ENCODE measurements at places on chromosomes 7 and 10.
A peak's percentile ranks its signal among the peaks of the same experiment; 100 is the strongest.

DNA sequence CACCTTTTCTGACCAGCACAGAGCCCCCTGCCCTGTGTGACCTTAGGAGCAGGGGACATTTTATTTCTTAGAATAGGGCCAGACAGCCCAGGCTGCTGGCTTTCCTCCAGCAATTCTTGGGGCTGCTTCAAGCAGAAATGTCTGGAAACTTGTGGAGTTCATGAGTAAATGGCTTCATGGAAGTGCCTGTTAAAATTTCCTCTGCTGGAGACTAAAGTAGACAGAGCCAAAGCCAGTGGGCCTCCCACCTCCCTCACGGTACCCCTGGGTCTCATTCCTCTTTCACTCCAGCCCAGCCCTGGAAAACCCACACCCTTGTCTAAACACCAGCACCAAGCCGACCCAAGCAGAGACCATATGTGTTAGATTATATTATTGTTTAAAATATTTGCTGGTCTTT lies 505.5 kb upstream of the ZMIZ1 start:
- DNase-seq = no peak

GRCh38 chr7:22195397-22196172 lies 161.4 kb downstream of the RAPGEF5 start:
- no peak for DNase-seq

- no peak for DNase-seq
These were observed 295.2 kb upstream of the CELF2 start for GRCh38 chr10:10722422-10722821.

DNA sequence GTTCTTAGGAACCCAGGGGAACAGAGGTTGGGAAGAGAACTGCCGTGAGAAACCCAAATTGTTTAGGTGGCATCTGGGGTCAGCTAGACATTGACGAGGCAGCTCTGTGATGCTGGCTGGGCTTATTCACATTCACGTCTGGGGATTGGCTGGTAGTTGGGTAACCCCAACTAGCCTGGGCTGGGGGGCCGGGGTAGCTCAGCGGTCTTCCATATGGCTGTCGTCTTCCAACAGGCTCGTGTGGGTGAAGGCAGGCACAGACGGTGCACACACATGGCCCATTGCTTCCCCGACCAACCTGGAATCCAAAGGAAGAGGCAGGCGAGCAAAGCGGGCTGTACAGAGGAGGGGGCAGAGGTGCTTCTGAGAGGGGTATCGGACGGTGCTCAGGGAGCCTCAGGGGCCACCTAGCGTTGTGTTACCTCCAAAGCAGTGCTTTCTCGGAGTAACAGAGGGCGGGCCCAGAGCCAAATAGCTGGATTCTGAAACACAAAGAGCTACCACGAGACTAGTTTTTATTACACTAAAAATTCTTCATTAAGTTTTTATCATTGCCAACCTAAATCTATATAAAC lies 34.5 kb downstream of the MKI67 start:
- no peak for DNase-seq

DNA sequence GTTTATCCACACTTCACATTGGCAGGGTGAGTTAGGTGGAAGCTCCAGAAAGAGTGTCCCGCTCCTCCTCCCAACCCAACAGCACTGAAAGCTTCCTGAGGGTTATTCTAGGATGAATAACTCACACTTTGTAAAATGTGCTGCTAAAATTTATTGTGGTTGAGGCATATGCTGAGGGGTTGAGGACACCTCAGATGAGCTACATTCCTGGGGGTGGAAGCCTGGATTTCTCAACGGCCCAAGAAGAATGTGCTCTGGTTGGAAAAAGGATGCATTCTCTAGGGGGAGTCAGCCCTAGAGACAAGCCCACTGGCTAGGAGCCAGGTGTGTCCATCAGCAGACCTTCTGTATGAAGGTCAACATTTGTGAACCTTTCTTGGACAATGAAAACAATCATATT lies 91.5 kb upstream of the PDE1C start:
- no peak for DNase-seq

DNA sequence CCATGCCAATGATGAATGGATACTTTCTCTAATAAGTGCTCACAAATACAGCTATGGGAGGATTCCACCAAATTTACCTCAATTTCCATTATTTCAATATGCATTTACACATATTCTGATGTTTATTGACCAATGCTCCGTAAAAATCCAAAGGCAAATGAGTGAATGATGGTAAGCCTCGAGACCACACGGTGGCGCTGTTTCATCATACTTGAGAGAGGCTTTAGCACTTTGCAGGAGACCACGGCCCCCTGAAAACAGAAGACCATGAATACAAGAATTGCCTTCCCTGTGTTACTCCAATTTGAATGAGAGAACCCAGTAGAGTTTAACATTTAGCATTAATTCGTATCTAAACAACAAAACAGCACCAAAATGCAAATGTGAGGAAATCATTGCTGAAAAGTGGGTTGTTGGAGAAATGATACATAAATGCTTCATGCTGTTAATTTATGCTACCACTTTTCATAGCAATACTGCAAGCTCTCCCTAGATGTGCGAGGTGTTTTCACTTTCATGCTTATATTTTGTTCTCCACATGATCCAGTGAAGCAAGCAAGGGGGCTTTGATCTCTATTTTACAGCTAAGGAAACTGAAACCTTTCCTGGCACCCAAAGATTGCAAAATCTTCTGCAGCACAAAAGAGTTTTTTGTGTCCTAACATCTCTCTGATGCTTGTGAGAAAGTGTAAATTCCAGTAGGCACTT lies 35.4 kb downstream of the TRIL start:
- peak; percentile 85 for DNase-seq

DNA sequence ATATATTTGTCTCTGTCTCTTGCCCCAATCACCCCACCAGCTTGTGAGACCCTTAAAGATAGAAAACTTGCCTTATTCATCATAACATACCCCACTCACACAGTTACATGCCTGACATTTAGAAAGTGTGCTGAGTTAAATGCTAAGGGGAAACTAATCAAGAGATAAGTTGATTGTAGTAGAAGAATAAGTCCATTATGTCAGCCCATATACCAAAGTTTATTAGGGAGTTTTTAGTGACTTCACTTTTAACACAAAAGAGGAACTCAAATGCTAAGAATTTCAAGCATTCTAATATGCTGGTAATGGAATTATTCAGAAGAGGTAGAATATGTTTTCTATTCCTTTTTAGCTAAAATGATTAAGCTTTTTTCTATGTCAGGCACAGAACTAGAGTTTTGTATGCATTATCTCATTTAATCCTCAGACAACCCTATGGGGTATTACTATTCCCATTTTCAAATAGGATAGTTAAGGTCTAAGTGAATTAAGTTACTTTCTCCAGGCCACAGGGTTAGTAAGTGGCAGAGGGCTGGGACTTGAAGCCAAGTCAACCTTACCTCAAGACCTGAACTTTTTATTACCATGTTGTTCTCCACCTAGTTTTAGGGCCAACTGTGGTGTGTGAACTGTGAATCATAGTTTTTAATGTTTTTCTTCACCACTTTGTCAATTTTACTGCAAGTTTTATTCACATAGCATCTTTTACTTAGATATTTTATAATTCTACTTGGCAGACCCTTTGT lies 19.6 kb downstream of the ASAH2 start:
- DNase-seq = no peak

GRCh38 chr7:42934291-42934690 lies 2.1 kb downstream of the MRPL32 start:
- DNase-seq = no peak

GRCh38 chr10:76984559-76985443 lies 652.8 kb downstream of the KCNMA1 start:
- DNase-seq = peak; percentile 59

DNA sequence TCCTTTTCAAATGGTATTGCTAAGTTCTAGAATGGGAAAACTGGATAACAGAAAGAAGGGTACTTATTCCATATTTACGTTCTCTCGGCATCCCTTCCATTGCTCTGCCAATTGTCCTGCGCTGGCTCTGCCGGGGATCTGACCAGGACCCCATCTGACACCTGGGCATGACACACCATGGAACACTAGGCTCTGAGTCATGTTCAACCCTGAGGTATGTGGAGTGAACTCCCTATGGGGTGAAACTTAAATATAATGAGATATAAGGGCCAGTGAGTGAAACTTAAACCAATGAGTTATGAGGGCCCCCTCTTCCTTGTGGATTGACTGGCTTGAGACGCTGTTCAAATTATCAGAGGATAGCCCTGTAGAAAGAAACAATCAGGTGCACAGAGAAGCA lies 55.1 kb upstream of the ZEB1 start:
- DNase-seq = no peak

DNA sequence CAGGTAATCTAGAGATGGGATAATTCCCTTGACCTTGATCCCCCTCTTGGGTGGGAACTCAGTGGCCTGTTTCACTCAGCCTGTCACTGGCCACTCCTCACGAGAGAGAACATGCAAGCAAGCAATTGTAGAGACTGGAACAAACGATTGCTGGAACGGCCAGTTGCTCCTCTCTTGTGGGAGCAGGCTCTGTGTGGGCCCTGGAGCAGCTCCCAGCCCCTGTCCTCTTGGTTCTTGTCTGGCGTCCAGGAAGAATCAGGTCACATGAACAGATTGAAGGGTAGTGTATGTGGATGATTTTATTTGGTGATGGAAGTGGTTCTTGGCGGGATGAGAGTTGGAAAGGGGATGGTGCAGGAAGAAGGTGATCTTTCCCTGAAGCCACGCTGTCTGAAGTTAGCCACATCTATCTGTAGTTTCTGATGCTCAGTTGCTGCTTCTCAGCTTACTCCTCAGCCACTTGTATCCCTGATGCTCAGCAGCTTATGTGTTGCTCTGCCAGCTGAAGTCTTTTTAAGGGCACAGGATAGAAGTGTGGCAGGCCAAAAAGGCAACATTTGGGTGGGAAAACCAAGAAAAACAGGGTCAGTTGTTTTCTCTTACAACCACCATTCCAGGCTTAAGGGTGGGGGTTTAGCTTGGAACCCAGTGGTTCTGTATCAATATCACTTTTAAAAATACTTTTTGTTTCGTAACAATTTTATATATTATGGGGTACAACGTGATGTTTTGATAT lies 15.9 kb downstream of the RNF133 start:
- DNase-seq = no peak

DNA sequence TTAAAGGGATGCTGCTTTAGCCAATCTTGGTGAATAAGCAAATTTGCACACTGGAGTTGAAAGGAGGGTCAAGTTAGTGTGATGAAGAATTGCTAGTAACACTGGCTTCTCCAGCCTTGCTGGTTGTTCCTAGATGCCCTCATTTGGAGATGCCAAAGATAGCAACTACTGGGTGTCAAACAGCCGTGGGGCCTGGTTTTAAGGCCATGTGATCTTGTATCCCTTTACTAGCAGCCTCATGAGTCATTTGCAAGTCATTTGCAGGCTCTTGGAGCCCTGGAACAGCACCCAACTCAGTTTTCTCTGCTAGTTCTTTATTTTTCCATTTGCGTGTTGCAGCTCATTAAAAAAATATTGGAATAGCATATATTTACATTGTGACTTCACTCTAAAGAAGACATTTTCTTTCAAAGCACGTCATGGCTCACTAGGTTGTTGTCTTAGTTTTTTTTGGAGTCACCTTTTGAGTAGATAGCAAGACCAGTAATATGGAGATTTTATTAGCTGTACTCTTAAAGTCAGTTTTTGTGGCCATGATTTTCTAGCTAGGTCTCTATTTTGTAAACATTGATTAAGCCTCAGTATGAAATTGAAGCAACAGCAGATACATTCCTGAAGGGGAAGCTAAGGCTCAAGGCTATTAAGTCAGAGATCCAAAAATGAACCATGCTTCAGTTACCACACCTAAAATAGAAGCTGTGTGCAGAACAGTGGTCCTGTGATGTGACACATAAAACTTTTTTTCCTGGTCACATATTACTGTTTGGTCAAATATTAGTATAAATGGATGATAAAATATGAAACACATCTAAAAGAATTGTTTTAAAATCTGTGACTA lies 1.3 kb downstream of the LSMEM1 start:
- DNase-seq = no peak

DNA sequence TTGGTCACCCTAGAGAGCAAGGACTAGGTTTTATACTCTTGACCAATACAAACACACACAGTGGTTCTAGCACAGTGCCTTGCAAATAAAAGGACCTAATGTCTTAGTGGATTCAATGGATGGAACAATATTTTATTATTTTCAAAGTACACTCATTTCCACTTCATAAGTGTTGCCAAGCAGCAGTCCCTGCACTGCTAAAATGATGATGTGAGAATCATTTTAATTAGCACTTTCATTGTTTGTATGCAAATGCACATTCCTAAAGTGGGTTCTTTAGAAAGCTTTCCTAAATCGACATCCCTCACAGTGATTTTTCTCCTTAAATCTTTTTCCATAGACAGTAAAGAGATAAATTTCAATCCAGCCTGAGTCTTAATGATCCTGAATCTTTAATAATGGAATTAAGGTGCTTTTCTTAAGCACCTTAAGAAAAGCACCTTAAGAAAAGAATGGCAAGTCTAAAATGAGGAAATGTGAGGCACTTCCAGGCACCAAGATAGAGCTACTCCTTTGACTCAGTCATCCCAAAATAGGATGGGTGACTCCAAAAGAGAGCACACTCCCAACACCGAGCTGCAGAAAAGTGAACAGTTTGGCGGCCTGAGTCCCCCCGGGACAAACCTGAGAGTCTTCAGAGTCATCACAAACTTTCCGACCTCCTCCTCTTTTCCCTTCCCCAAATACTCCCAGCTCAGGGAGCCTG lies 84.5 kb downstream of the SORBS1 start:
- DNase-seq = no peak

DNA sequence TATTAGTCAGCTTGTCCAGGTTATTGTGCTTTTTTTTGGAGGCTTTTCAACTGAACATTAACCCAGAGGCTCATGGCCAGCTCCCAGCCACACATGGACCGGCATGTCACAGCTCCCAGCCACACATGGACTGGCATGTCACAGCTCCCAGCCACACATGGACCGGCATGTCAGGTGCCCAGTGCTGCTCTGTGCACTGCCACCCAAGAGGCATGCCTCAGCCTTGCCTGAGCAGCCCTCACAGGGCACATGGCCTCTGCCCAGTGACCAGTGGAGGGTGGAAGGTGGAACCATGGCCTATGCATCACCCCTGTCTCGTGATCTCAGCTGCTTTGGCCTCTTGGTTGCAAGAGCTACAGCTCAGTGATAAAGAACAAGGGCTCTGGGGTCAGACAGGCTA lies 119.8 kb downstream of the OAT start:
- no peak for DNase-seq

GRCh38 chr7:94512735-94513564 lies 3.3 kb downstream of the CASD1 start:
- DNase-seq = no peak

GRCh38 chr10:72088889-72089575 lies 681 bp upstream of the SPOCK2 start:
- peak; percentile 16 for DNase-seq

GRCh38 chr10:132712743-132713142 lies 73.2 kb downstream of the NKX6-2 start:
- no peak for DNase-seq

GRCh38 chr7:47875998-47876744 lies 72.1 kb downstream of the PKD1L1 start:
- DNase-seq = no peak

- DNase-seq = no peak
These were observed 49.8 kb downstream of the LHPP start for GRCh38 chr10:124511205-124512039.

- no peak for DNase-seq
These were observed 304.5 kb downstream of the MDFIC start for GRCh38 chr7:115226410-115226809.

GRCh38 chr7:100034871-100035510 lies 14.6 kb upstream of the ZSCAN21 start:
- no peak for DNase-seq

GRCh38 chr10:46520941-46521340 lies 35.5 kb downstream of the GPRIN2 start:
- DNase-seq = no peak

Measured in NCI-H748 treated with DMSO at 0.1 percent for 48 hours (cell line).